CD4-positive, alpha-beta T cell treated with Interleukin-4 for 4 hours (primary cell): ENCODE measurements at places on chromosomes 13 and 19.

DNA sequence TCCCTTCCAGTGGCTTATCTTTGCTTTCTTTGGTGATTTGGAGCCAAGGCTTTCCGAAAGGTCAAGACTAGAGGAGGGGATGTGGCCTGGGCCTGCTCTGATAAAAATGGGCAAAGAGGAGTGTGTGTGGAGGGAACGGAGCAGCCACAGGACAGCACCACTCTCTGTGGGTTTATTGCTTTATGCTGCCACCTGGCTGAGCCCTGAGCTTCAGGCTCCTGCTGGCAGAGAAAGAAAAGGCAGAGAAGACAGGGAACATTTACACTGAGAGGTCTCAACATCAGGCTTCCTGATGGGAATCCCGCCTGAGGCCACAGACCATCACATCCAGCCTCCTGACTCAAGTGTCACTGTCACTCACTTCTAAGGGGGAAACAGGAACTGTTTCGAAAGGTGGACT lies 9.2 kb upstream of the GSX1 start:
- DNase-seq, result no peak

- peak; percentile 82 for DNase-seq
These were observed 27.2 kb downstream of the RCBTB2 start for GRCh38 chr13:48505597-48506091.

GRCh38 chr19:36141039-36141927 lies 1.4 kb downstream of the CAPNS1 start:
- DNase-seq, result peak; percentile 88

DNA sequence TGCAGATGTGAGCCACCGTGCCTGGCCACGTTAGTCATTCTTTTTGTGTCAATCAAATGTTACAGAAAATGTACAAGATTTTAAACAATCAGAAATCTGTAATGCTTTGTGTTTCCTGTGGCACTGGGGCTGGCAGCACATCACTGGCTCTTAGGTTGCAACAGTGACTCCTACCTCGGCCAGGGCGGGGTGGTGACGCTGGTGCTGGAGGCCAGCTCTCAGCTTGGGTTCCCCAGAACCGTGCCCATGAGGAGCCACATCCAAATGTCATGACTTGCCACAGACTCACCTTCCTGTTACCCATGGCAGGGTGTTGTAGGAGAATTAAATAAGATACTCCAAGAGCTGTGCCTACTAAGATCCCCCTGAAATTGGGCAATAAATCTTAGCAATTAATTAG lies 161.7 kb downstream of the TEX29 start:
- no peak for DNase-seq

- DNase-seq, result no peak
These were observed 3.6 kb upstream of the HPN start for GRCh38 chr19:35037716-35038622.

GRCh38 chr19:45958769-45959516 lies 14.7 kb downstream of the NOVA2 start:
- DNase-seq, result no peak

DNA sequence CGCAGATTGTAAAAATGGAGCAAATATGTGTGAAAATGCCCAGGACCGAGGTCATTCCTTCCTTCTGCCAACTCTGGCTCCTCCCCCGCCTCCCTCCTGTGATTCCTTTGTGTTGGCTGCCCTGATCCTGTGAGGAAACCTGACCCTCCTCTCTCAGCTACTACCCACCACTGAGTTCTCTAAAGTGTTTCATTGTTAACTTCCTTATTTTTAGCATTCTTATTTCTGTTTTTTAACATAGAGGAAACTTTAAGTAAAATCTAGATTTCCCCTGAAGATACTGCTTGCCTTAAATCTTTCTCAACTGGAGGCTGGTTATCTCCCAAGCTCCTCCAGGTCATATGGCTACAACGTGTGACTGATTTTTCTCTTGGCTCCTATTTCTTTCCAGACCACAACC lies 21.7 kb upstream of the FBXL3 start:
- no peak for DNase-seq
